NCI-H510A treated with DMSO at 0.1 percent for 48 hours (cell line): ENCODE measurements at places on chromosomes 16 and 17.

- no peak for DNase-seq
These were observed 69.3 kb downstream of the STXBP4 start for GRCh38 chr17:55037828-55038227.

GRCh38 chr17:73334771-73335513, 23.1 kb upstream of the CDC42EP4 start:
- DNase-seq, result no peak

DNA sequence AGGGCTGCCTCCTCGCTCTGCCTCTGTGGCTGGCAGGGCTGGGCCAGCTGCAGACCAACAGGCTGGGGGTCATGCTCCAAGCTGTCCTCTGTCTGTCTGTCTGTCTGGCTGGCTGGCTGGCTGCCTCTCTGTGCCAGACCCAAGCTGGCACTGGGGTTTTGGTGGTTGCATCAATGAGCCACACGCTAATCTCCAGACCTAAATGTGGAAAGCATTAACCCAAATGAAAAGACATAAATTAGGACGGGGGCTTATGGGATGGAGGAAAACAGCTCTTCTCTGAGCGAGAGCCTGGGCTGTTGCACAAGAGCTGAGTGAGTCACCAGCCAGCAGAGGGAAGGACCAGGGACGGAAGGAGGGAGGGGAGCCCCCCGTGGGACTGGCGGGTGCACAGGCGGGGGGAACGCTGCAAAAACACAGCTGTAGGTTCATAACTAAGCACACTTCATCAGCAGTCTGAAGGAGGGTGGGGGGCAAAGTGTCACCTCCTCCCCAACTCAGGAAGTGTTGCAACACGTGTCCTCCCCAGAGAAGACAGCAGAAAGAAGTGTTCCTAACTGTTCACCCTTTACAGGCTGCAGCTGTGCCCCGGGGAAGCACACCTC, 83.4 kb downstream of the GAS7 start:
- DNase-seq, result no peak

- no peak for DNase-seq
These were observed 60.7 kb downstream of the HS3ST3A1 start for GRCh38 chr17:13541032-13541480.

DNA sequence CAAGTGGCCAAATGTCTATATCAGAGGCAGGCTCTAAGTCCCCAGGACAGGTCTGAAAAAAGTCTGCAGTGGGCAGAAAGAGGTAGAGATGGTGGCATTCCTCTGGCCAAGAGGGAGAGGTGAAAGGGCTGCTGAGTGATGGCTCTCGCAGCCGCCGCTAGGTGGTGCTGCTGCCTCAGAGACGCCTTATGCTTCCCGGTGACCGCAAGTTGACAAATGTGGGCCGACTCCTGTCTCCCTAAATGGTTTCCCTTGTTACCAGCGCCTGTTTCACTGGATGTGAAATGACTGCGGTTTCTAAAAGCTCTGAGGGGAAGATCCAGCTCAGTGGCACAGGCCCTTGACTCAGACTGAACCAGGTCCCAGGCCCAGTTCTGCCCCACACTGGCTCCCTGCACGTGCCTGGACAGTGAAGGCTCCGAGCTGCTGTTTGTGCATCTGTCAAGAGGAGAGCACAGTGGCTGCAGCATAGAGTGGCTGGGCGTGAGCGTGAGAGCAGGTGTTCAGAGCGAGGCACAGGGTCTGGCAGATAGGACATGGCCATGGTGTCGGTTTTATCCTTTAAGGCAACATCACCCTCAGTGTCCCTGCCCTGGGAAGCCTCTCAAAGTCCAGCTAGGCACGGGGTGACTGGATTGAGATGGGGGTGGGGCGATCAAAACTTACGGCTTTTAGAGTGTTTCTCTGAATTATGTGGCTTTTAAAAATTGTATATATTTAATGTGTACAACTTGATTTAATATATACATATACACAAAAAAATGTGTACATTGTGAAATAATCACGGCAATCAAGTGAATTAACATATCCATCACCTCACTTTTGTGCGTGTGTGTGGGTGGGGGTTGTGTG, 19.9 kb downstream of the CLEC16A start:
- peak; percentile 79 for DNase-seq

DNA sequence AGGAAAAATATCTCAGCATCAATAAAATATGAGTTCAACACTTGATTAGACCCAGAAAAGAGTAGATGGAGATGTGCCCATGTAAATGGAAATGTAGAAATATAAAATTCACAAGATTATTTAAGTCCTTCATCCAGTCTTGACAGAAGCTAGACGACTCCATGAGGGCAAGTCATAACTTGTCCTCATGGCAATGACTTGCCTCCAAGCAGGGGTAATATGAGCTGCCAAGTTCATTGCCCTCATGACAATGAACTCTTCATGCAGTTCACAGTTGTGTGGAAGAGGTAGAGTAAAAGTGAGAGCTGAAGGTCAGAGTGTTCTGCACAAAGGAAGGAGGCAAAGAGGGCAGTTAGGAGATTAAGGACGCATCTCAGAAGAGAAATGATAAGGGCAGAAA, 22.3 kb downstream of the CDH11 start:
- DNase-seq, result no peak

GRCh38 chr17:27542841-27543463, 86.7 kb downstream of the KSR1 start:
- DNase-seq, result no peak
